ENCODE measurements at places on chromosomes 2 and 18.
A peak's percentile ranks its signal among the peaks of the same experiment; 100 is the strongest.

- DNase-seq, result no peak
Observed at GRCh38 chr2:239194731-239195317, 206.0 kb downstream of the HDAC4 start.

- DNase-seq, result no peak
Observed at GRCh38 chr18:11251229-11251890, 102.0 kb upstream of the PIEZO2 start.

- peak; percentile 83 for DNase-seq
Observed at GRCh38 chr18:35005963-35006577, 35.1 kb upstream of the MAPRE2 start.

- DNase-seq, result no peak
Observed at GRCh38 chr2:31735716-31736115, 155.0 kb upstream of the SRD5A2 start.

DNA sequence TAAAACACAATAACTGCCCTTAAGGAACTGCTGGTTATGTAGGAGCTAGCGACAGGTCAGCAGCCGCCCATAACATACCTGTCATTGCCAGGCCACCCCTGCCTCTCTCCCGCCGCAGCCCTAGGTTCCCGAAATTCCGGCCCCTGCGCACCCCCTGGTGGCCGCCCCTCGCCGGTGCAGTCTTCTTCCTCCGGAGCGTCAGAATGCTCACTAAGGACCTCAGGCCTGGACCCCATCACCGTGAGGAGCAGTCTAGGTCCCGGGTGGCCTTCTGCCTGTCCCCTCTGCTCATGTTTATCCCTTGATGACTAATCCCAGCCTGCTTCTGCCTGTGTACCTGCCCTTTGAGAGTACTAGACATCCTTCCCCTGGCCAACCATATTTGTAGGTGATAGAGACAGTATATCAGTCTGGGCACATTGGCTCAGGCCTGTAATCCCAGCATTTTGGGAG is 115.7 kb upstream of the SLC1A4 start:
- DNase-seq, result peak; percentile 63

- no peak for DNase-seq
Observed at GRCh38 chr2:158723921-158724802, 71.0 kb upstream of the DAPL1 start.

DNA sequence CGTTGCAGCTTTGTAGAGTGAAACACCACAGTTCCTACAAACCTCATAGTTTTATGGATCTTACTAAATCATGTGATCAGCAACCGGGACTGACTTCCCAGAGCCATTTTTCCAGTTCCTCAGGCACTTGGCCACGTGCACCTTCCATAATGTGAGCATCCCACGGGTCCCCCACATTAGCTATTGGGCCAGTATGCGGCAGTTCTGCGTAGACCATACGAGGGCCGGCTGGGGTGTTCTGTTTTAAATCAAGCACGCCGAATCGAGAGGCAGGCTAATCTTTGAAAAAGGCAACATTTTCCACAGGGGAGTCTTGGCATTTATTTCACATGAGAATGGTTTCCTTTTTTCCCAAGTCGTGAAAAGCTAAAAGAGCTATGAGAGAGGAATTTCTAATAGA is 135.6 kb upstream of the CCDC195 start:
- DNase-seq, result no peak

GRCh38 chr2:105521176-105521575 is 122.3 kb upstream of the FHL2 start:
- DNase-seq, result peak; percentile 47

Measured in endothelial cell of umbilical vein (primary cell).